ENCODE measurements at places on chromosomes 3 and 15. TPM values are rescaled to one million over a fixed set of nuclear protein-coding genes. Genes with fewer than 3 reads are reported as not detected.

DNA sequence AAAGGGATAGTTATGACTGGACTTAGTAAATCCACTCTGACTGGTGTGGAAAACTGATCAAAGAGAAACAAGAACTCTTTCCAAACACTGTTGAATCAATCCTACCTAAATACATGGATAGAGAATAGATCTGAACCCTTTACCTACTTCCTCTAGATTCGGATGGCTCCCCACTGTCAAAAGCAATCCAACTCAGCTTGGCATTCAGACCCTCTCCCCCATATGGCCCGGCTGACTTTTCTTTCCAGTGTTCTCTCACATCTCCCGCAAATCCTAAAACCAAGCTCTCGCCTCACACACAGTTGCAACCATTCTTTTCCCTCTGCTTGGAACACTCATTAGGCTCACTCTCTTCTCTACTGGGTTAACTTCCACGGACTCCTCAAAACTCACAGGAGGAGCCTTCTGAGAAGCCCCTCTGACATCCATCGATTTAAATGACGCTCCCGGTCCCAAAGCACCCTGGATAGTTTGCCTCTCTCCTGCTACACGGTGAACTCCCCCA lies 639 bp downstream of the SPICE1 start:
- no peaks in the 10 kb centered on the region for H3K36me3 ChIP-seq
- H3K27me3 ChIP-seq = peaks cover 19% of the 10 kb centered on the region
- no peak for DNase-seq
- H3K27ac ChIP-seq = no peak overlapping the region
- H3K4me3 ChIP-seq = no peak overlapping the region

GRCh38 chr15:96334017-96334704 lies 3.7 kb downstream of the NR2F2 start:
- H3K36me3 ChIP-seq = peaks cover 4% of the 10 kb centered on the region
- H3K27me3 ChIP-seq = peaks cover 73% of the 10 kb centered on the region
- no peak overlapping the region for H3K27ac ChIP-seq
- no peak overlapping the region for H3K4me3 ChIP-seq
- DNase-seq = no peak
- peaks cover 6% of the 10 kb centered on the region for H3K4me1 ChIP-seq

GRCh38 chr3:30203301-30203700 lies 403.1 kb upstream of the TGFBR2 start:
- H3K27me3 ChIP-seq = peaks cover 4% of the 10 kb centered on the region
- H3K36me3 ChIP-seq = no peaks in the 10 kb centered on the region
- H3K27ac ChIP-seq = no peak overlapping the region
- peaks cover 16% of the 10 kb centered on the region for H3K4me1 ChIP-seq
- no peak overlapping the region for H3K4me3 ChIP-seq

DNA sequence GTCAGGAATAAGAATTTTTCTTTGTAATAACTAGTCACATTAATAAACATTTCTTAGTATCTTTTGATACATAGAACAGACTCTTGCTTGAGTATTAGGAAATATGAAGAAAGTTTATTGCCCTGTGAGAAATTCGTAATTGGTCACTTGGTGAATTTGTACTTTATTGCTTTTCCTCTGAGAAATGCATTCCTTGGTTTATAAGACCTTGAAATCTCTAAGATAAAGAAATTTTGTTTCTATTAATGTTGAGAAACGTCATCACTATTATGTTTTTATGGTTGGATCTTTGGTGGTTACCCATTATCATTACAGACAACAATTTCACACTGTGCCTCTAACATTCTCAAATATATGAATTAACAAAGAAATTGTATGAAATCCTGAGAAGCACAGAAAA lies 652.0 kb upstream of the NECTIN3 start:
- no peaks in the 10 kb centered on the region for H3K27me3 ChIP-seq
- no peaks in the 10 kb centered on the region for H3K36me3 ChIP-seq

- H3K27ac ChIP-seq = no peak overlapping the region
- no peak overlapping the region for H3K4me3 ChIP-seq
- no peak for DNase-seq
- peaks cover 13% of the 10 kb centered on the region for H3K27me3 ChIP-seq
- H3K4me1 ChIP-seq = peaks cover 61% of the 10 kb centered on the region
Measured at GRCh38 chr3:30354513-30354912, 251.9 kb upstream of the TGFBR2 start.

DNA sequence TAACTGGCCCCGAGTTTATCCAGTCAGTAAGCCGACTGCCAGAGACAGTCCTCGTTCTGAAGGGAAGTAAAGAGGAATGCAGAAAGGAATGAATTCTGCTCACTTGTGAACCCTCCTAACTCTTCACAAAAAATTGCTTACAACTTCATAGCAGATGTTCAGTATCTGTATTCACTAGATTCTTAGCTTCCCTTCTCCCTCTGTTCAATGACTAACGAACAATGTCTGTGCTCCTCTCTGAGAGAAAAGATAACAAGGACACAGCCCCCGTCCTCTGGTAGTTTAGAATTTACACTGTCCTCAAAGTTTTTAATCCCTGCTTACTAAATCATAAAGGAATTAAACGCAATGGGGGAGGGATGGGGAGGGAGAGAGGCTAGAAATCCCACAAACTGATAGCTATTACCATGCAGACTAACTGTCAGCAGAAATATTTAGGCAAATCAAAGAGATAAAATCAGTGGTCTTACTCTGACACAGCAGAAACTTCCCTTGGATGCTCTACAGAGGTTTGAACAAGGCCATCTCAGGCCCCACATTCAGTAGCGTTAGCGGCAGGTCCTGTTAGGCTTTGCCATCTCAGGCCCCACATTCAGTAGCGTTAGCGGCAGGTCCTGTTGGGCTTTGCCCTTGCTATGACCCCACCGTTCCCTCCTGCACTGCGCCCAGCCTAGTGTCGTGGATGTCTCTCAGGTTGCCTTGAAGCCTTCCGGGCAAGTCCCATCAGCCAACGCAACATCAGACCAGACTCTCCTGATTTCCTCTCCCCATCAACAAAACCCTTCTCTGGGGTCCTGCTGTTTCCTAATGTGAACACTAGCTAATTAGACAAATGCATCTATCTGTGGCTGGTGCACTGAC lies 23.4 kb downstream of the NRROS start:
- H3K36me3 ChIP-seq = peaks cover 52% of the 10 kb centered on the region
- H3K27ac ChIP-seq = no peak overlapping the region
- DNase-seq = no peak
- H3K4me1 ChIP-seq = peaks cover 6% of the 10 kb centered on the region
- H3K4me3 ChIP-seq = no peak overlapping the region

DNA sequence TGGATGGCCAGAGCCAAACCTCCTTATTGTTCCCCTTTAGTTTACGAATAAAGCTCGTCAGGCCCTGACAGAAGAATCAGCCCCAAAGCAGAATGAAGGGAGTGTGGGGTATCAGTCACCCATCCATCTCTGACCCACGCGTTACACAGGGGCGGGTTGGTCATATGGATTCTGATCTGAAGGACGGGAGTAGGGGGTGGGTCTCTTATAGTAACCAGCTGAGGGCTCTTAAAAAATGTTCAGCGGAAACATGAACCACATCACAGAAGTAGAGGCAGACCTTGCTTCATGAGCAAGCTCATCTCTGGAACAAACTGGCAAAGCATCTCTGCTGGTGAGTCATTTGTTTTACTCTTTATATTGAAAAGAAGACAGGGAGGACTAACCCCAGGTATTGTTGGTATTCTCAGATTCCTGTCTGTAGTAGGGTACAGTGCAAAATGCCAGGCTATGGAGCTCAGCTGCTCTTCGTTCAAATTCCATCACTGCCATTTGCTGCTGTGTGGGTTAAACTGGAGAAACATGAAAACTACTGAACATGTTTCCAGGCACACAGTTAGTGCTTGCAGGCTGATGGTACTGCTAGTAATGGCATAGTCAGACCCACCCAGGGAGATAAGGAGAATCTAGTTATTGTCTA lies at the start of gene CXCR6:
TSS of gene CXCR6 (plus strand) at position 258 of the 640 bp plus-strand sequence. CDS start 3,018 bp downstream, outside the sequence.
- no peaks in the 10 kb centered on the region for H3K27me3 ChIP-seq
- DNase-seq = peak; percentile 33
- peak within 1 kb of the TSS; percentile 82 for H3K27ac ChIP-seq
- peaks cover 75% of the 10 kb centered on the region for H3K4me1 ChIP-seq

GRCh38 chr3:127717357-127718244 lies 44.8 kb downstream of the ABTB1 start:
- peaks cover 1% of the 10 kb centered on the region for H3K27me3 ChIP-seq
- no peak overlapping the region for H3K4me3 ChIP-seq
- H3K36me3 ChIP-seq = no peaks in the 10 kb centered on the region
- no peak overlapping the region for H3K27ac ChIP-seq

GRCh38 chr3:83524901-83525300 lies 1433.9 kb upstream of the CADM2 start:
- no peak for DNase-seq
- no peak overlapping the region for H3K27ac ChIP-seq
- no peaks in the 10 kb centered on the region for H3K4me1 ChIP-seq
- H3K4me3 ChIP-seq = no peak overlapping the region
- H3K27me3 ChIP-seq = no peaks in the 10 kb centered on the region
- H3K36me3 ChIP-seq = no peaks in the 10 kb centered on the region

GRCh38 chr3:36538136-36538749 lies 157.9 kb downstream of the STAC start:
- DNase-seq = no peak
- no peak overlapping the region for H3K27ac ChIP-seq
- no peaks in the 10 kb centered on the region for H3K36me3 ChIP-seq
- H3K4me1 ChIP-seq = no peaks in the 10 kb centered on the region

- no peak overlapping the region for H3K27ac ChIP-seq
- H3K36me3 ChIP-seq = no peaks in the 10 kb centered on the region
- no peak overlapping the region for H3K4me3 ChIP-seq
Measured at GRCh38 chr3:108479224-108479623, 31.2 kb downstream of the MYH15 start.

GRCh38 chr15:80789296-80789695 lies 10.1 kb downstream of the CEMIP start:
- H3K4me1 ChIP-seq = peaks cover 45% of the 10 kb centered on the region
- H3K36me3 ChIP-seq = peaks cover 5% of the 10 kb centered on the region
- no peak for DNase-seq
- H3K27me3 ChIP-seq = peaks cover 14% of the 10 kb centered on the region

- peaks cover 5% of the 10 kb centered on the region for H3K36me3 ChIP-seq
- peaks cover 2% of the 10 kb centered on the region for H3K4me1 ChIP-seq
- peaks cover 78% of the 10 kb centered on the region for H3K27me3 ChIP-seq
- no peak overlapping the region for H3K27ac ChIP-seq
- DNase-seq = no peak
Measured at GRCh38 chr3:137771401-137772213, 7.5 kb downstream of the SOX14 start.

- no peaks in the 10 kb centered on the region for H3K36me3 ChIP-seq
- no peak overlapping the region for H3K4me3 ChIP-seq
- peaks cover 15% of the 10 kb centered on the region for H3K27me3 ChIP-seq
- no peaks in the 10 kb centered on the region for H3K4me1 ChIP-seq
- H3K27ac ChIP-seq = no peak overlapping the region
Measured at GRCh38 chr15:59622289-59622688, 10.7 kb downstream of the GCNT3 start.

DNA sequence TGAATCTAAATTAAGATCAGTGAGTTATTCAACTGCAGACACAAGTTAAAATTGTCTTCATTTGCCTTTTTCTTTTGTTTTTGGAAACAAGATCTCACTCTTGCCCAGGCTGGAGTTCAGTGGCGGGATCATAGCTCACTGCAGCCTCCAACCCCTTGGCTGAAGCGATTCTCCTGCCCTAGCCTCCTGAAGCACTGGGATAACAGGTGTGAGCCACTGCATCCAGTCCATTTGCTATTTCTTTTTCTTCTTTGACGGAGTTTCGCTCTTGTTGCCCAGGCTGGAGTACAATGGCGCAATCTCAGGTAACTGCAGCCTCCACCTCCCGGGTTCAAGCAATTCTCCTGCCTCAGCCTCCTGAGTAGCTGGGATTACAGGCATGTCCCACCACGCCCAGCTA lies 10.3 kb downstream of the RNF168 start:
- peaks cover 31% of the 10 kb centered on the region for H3K4me1 ChIP-seq
- no peak overlapping the region for H3K4me3 ChIP-seq

GRCh38 chr3:3201611-3202010 lies 22.1 kb upstream of the CRBN start:
- H3K27ac ChIP-seq = no peak overlapping the region
- H3K4me3 ChIP-seq = no peak overlapping the region
- no peaks in the 10 kb centered on the region for H3K36me3 ChIP-seq
- DNase-seq = no peak
- H3K4me1 ChIP-seq = peaks cover 8% of the 10 kb centered on the region

- peaks cover 25% of the 10 kb centered on the region for H3K4me1 ChIP-seq
- no peak for DNase-seq
- no peak overlapping the region for H3K27ac ChIP-seq
- peaks cover 23% of the 10 kb centered on the region for H3K36me3 ChIP-seq
- no peak overlapping the region for H3K4me3 ChIP-seq
- no peaks in the 10 kb centered on the region for H3K27me3 ChIP-seq
Measured at GRCh38 chr3:183308751-183309150, 55.7 kb downstream of the B3GNT5 start.

DNA sequence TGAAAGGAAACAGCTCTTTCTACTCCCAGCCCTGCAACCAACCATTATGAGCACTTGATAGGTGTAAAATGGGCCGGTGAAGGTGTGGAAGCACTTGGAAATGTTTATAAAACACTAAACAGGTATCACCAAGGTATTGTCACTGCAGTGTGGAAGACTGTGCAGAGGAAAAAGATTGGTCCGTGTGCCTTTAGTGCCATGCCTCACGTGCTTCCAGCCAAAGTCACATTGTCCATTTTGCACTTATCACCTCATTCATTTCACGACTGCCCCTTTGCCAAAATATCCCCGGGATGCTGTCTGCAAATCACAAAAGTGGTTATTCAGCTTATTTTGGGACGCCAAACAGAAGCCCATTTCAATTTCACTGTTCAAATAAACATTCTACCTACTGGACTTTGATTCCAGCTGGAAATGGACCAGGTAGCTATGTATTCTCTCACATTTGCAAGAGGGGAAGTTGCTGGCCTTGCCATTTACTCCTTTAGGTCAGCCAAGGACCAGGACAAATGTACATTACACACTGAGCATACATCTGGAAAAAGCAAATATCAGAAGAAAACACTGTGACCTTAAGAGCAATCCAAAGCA lies 58.4 kb downstream of the ARRDC4 start:
- no peak for DNase-seq
- H3K36me3 ChIP-seq = no peaks in the 10 kb centered on the region
- H3K27ac ChIP-seq = no peak overlapping the region
- no peaks in the 10 kb centered on the region for H3K4me1 ChIP-seq
- no peaks in the 10 kb centered on the region for H3K27me3 ChIP-seq

U2SURP gene
- 176 TPM for total RNA-seq

FSIP1 gene
- total RNA-seq = 0.16 TPM

MESP2 gene
- 0.41 TPM for total RNA-seq

TRIM71 gene
- 0.05 TPM for total RNA-seq

GABRB3 gene
- total RNA-seq = not detected

SLC7A14 gene
- not detected for total RNA-seq

SLC12A8 gene
- 1.4 TPM for total RNA-seq

NR1I2 gene
- 0.11 TPM for total RNA-seq

All from activated T-helper 2 cell treated with anti-CD3 and anti-CD28 coated beads, Interferon-gamma antibody, Interleukin-2, Interleukin-4, amounts not matched to agents 10 μg/mL and 5 μg/mL and 100 μg/mL, durations not matched to agents 14 hours and 24 hours and 36 hours (primary cell).